Thoracic aorta (tissue), 2 donors: ENCODE measurements at places on chromosomes 2 and 18. TPM values are rescaled to one million over a fixed set of nuclear protein-coding genes. Genes with fewer than 3 reads are reported as not detected.

DNA sequence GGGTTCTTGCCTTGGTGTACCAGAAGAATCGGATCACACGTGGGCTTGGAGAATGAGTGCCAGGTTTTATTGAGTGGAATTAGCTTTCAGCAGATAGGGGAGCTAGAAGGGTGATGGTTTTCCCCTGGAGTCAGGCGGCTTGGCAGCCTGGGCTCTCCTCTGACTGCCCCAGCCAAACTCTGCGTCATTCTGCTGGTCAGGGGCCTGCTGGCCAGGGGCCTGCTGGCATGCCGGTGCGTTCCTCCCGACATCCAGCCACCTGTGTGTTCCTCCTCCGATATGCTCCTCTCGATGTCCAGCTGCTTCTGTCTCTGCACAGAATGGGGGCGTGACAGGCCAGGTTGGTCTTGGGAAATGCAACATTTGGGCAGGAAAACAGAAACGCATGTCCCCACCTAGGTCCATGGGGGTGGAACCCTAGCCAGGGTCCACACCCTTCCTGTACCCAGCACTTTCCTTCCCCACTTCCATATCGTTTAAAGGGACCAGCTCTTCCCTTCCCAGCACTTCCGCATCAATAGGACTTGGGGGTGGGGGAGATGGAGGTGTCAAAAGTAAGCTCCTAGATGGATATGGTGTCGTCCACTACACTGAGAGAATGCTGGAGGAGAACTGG, 85.3 kb downstream of the VWA3B start:
- no peak for DNase-seq
- H3K27ac ChIP-seq: no peak overlapping the region
- H3K4me1 ChIP-seq: peaks cover 22% of the 10 kb centered on the region
- no peaks in the 10 kb centered on the region for H3K27me3 ChIP-seq
- no peak overlapping the region for H3K4me3 ChIP-seq

Gene HK2
- total RNA-seq: 13.4 TPM

DNA sequence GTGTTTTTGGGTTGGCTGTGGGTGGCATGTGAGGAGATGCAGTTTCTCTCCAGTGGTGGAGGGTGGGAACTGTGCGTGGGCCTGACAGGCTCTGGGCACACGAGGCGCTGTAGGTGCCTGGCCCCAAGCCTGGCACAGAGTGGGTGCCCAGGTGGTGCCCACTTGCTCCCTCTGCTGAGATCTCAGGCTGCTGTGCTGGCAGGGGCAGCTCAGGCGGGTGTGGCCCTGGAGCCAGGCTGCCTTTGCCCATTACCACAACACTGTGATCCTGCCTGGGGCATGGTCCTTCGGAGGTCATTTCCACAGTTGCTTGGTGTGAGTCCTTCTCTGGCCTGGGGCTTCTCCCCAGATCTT, 20.4 kb downstream of the TSHZ1 start:
- H3K4me3 ChIP-seq: no peak overlapping the region
- peaks cover 3% of the 10 kb centered on the region for H3K36me3 ChIP-seq
- DNase-seq: no peak
- H3K27me3 ChIP-seq: no peaks in the 10 kb centered on the region

- no peaks in the 10 kb centered on the region for H3K27me3 ChIP-seq
- H3K4me3 ChIP-seq: peak within 1 kb of the TSS; percentile 68
- H3K36me3 ChIP-seq: no peaks in the 10 kb centered on the region
Observed at GRCh38 chr2:27118525-27119329, at the start of gene CGREF1. CGREF1 (minus strand) TSS chr2:27119128; CDS start chr2:27104366, 14,762 bp downstream.

DNA sequence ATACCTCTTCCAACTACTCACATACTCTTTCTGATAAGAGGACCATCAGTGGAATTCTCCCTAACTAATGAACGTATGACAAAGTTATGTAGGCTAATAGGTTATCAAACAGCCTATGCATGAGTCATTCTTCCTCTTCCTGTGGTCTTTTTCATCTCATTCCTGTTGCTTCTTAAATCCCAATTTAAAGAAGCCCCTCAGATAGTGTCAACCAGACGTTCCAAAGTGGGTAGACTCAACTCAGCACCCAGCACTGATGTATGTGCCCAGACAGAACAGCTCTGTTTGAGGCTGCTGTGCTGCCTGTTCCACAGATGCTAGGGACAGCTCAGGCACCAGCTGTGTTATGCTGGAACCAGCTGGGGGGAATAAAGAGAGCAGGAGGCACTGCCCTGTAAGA, 52.6 kb downstream of the CXCR4 start:
- H3K36me3 ChIP-seq: no peaks in the 10 kb centered on the region
- no peak for DNase-seq
- no peaks in the 10 kb centered on the region for H3K27me3 ChIP-seq
- H3K4me3 ChIP-seq: no peak overlapping the region

DNA sequence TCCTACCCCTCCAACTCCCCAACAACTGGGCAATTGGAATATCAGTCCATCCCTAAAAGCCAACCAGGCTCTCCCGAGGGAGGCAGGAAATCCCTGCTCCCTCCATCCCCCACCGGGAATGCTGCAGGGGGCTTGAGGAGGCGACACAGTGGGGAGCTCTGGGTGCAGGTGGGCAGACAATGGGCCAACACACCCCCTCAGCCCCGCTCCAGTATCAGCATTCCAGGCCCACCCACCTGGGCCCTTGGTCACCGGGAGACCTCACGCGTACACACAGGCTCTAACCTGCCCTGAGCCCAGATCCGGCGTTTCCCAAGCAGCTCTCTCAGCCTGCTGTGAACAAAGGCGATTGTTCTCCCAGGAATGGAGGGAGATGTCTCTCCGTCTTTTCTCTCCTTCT, 37.6 kb upstream of the FZD7 start:
- no peaks in the 10 kb centered on the region for H3K4me1 ChIP-seq
- DNase-seq: no peak
- H3K27me3 ChIP-seq: no peaks in the 10 kb centered on the region
- H3K4me3 ChIP-seq: no peak overlapping the region

- no peaks in the 10 kb centered on the region for H3K27me3 ChIP-seq
- no peaks in the 10 kb centered on the region for H3K36me3 ChIP-seq
- H3K27ac ChIP-seq: no peak overlapping the region
- H3K4me3 ChIP-seq: no peak overlapping the region
Observed at GRCh38 chr2:155368934-155369333, 670.4 kb downstream of the KCNJ3 start.

DNA sequence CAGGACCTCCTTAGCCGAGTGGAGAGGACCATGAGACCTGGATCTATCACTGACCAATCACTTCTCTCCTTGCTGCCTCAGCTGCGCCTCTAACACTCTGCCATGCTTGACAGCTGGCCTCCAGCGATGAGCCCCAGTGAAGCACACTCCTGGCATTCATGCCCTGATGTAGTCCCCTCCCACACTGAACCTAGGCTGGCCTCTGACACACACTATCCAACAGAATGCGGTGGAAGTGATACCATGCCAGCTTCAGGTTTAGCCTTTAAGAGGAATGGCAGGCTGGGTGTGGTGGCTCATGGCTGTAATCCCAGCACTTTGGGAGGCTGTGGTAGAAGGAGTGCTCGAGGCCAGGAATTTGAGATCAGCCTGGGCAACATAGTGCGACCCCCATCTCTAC, 73.7 kb upstream of the LAPTM4A start:
- no peaks in the 10 kb centered on the region for H3K4me1 ChIP-seq
- DNase-seq: no peak
- no peak overlapping the region for H3K27ac ChIP-seq
- no peaks in the 10 kb centered on the region for H3K27me3 ChIP-seq

GRCh38 chr2:43171789-43172188, 54.6 kb downstream of the ZFP36L2 start:
- peaks cover 18% of the 10 kb centered on the region for H3K4me1 ChIP-seq
- no peaks in the 10 kb centered on the region for H3K27me3 ChIP-seq
- no peak overlapping the region for H3K4me3 ChIP-seq
- no peak for DNase-seq
- H3K27ac ChIP-seq: no peak overlapping the region

- no peak overlapping the region for H3K4me3 ChIP-seq
- no peak for DNase-seq
- no peak overlapping the region for H3K27ac ChIP-seq
- H3K27me3 ChIP-seq: no peaks in the 10 kb centered on the region
- H3K36me3 ChIP-seq: no peaks in the 10 kb centered on the region
Observed at GRCh38 chr2:68878753-68879152, 7.6 kb upstream of the BMP10 start.

GRCh38 chr18:48462510-48462909, 53.3 kb upstream of the ZBTB7C start:
- no peak overlapping the region for H3K4me3 ChIP-seq
- H3K27me3 ChIP-seq: no peaks in the 10 kb centered on the region
- no peak for DNase-seq
- no peak overlapping the region for H3K27ac ChIP-seq
- H3K36me3 ChIP-seq: no peaks in the 10 kb centered on the region
- H3K4me1 ChIP-seq: no peaks in the 10 kb centered on the region

Gene SERPINB13
- not detected for total RNA-seq

DNA sequence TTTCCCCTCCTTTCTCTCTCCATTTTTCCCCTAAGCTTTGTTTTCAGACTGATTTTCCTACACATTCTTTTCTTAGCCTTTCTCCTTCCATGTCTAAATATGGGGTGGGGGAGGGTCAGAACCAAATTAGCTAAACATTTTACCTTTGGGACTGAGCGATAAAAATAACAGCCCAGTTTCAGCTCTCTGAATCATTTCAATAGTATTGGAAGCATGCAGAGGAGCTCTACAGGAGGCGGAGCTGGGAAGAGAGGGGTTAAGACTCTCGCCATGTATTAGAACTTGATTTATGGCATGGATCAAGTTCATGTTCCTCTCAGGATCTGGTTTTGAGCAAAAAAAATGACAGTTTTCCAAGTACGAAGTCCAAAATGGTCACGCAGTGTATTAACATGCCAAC, 109.1 kb downstream of the CPO start:
- DNase-seq: no peak
- no peaks in the 10 kb centered on the region for H3K27me3 ChIP-seq
- peak overlapping the region; percentile 10 for H3K4me3 ChIP-seq
- no peaks in the 10 kb centered on the region for H3K36me3 ChIP-seq
- no peak overlapping the region for H3K27ac ChIP-seq

- no peak overlapping the region for H3K4me3 ChIP-seq
- no peaks in the 10 kb centered on the region for H3K27me3 ChIP-seq
- no peak for DNase-seq
- H3K27ac ChIP-seq: no peak overlapping the region
- no peaks in the 10 kb centered on the region for H3K4me1 ChIP-seq
Observed at GRCh38 chr2:186205254-186205911, 280.7 kb upstream of the ZC3H15 start.

Gene CTLA4
- total RNA-seq: not detected

Gene CFC1
- not detected for total RNA-seq

DNA sequence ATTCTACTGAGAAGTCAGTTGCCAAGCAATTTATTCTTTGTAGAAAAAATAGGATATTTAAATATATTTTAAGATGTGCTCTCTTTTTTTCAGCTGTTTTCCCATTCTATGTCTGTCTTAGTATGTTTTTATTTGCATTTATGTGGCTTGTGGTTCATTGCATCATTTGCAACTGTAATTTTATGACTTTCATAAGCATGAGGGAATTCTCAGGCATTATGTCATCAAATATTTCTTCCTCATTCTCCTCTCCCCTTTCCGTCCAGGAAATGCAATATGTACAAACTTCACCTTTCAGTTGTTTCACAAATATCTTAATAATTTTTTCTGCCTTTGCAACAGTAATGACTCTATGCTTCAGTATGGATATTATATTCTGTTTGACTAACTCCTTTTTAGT, 560.2 kb upstream of the LRATD1 start:
- H3K4me1 ChIP-seq: no peaks in the 10 kb centered on the region
- H3K4me3 ChIP-seq: no peak overlapping the region
- no peaks in the 10 kb centered on the region for H3K27me3 ChIP-seq
- H3K36me3 ChIP-seq: no peaks in the 10 kb centered on the region

DNA sequence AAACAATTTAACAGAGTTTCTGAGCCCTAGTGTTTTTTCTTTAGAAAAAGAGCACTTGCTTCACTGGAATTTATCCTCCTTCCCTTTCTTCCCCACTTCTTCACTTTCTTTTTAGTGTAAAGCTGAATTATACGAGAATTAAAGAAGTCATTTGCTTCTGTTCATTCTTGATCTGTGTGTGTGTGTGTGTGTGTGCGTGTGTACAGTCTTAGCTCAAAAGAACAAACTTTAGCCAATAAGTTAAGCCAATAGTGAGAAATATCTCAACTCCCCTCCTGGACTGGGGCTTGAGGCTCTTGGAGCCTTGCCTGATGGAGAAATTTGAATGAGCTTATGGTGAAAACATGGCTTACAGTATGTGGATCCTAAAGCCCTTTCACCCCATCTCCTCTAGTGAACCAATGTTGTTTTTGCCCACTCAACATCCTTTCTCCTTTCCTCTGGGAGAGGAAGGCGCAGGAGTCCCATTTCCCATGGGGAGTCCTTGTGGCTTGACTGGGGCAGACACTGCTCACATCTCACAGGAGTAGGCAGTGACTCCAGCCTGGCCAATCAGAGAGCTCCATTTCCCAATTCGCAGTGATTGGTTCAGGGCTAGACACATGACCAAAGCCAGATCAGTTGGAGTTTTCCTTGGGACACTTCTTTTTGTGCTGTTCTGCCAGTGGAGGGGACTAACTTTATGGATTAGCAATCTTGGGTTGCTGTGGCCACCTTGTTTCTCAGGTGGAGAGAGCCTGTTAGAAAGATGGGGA, 16.3 kb upstream of the MYO3B start:
- H3K27me3 ChIP-seq: no peaks in the 10 kb centered on the region
- H3K27ac ChIP-seq: no peak overlapping the region
- DNase-seq: no peak
- H3K4me1 ChIP-seq: peaks cover 10% of the 10 kb centered on the region
- no peaks in the 10 kb centered on the region for H3K36me3 ChIP-seq

DNA sequence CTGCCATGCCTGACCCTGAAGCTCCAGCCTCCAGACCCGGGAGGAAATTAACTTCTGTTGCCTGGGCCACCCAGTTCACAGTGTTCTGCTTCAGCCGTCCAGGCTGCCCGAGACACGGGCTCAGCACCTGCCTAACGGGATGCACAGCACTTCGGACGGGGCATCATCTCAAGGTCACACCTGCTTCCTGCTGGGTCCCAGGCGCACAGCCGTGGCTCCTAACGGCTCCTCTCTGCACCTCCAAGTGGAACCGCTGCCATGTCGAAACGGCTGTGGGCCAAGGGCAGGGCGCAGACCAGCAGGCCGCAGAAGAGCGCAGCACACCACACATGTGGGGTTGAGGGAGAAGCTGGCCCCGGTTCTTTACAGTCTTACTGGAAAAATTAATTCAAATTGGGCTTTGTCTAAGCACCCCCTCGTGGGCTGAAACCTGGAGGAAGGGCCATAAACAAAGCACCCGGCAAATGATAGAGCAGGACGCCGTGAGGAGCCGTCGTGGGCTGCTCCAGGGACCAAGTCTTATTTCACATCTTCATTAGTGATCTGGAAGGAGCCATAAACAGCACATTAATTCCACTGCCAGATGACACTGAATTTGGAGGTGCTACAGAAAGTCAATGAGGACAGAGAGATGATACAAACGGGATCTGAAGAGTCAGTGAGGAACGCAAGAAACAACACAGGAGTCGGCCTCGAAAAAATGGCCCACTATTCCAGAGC, 59.6 kb downstream of the EIPR1 start:
- DNase-seq: no peak
- H3K36me3 ChIP-seq: no peaks in the 10 kb centered on the region
- no peak overlapping the region for H3K4me3 ChIP-seq
- H3K27me3 ChIP-seq: no peaks in the 10 kb centered on the region
- no peaks in the 10 kb centered on the region for H3K4me1 ChIP-seq

GRCh38 chr2:119748135-119748534, 11.6 kb upstream of the PTPN4 start:
- no peaks in the 10 kb centered on the region for H3K27me3 ChIP-seq
- H3K36me3 ChIP-seq: no peaks in the 10 kb centered on the region
- no peak overlapping the region for H3K4me3 ChIP-seq

Gene CFAP65
- total RNA-seq: not detected
